ENCODE measurements at places on chromosomes 2 and 18.

DNA sequence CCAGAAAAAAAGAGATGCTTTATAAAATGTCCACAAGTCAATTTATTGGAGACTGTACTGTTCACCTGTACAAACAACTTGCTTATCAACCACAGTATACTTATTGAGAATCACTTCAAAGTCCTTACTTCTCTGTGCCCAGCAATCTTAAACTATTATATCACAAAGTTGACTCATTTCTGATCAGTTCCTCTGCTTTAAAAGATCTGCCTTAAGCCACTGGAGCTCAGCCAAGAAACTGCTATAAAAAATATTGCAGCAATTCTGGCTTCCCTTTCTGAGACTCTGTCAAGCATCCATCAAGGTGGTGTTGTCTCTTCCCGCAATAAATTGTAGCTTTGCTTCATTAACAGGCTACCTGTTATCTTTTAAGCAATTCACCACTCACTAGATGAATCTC is 375.2 kb upstream of the SPHKAP start:
- DNase-seq: no peak

DNA sequence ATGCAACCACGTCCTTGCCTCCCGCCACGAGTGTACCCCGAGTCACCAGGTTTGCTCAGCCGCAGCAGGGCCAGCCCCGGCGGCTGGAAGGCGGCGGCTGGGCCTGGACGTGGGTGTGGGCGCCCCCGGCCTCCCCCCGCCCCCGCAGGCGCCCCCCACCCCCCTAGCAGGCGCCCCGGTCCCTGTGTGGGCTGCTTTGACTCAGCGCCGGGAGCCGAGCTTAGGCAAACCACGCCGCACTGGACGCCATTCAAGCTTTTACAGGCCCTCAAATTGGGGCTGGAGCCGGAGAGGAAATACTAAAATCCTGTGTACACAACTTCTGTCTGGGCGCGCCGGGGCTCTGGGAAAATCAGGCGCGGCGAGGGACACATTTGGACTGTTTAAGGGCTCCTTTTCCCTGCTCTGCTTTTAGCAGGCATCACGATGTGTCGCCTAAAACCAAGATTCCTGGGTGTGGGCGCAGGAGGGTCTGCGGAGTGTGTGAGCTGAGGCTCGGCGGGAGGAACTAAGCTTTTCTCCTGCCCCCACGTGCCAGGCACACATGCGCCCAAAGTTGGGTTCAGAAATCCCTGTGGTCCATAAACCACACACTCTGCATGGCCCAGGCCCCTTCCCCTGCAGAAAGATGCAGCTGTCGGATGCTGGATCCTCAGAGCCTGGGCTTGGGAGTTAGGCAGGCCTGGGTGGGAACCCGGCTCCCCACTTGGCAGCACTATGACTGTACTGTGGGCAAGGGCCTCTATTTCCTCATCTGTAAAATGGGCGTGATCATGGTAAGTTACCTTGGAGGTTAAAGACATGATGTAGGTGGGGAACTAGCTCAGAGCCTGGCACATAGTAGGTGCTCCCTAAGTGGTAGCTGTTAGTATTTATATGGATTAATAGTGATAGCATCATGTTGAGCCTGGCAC is 57.6 kb downstream of the ATOH8 start:
- no peak for DNase-seq

DNA sequence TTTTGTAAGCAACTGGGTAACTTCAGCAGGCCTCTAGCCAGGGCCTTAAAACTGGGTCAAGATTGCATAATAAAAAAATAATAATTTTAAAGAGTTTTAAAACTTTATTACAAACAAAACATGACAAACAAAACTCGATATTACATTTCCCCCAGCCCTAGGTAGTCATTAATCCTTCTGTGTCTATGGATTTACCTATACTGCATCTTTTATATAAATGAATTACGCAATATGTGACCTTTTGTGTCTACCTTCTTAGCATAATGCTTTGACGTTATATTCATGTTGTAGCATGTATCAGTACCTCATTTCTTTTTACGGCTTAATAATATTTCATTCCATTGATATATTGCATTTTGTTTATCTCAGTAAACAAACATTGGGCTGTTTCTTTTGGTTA is 113.5 kb downstream of the CCDC178 start:
- no peak for DNase-seq

DNA sequence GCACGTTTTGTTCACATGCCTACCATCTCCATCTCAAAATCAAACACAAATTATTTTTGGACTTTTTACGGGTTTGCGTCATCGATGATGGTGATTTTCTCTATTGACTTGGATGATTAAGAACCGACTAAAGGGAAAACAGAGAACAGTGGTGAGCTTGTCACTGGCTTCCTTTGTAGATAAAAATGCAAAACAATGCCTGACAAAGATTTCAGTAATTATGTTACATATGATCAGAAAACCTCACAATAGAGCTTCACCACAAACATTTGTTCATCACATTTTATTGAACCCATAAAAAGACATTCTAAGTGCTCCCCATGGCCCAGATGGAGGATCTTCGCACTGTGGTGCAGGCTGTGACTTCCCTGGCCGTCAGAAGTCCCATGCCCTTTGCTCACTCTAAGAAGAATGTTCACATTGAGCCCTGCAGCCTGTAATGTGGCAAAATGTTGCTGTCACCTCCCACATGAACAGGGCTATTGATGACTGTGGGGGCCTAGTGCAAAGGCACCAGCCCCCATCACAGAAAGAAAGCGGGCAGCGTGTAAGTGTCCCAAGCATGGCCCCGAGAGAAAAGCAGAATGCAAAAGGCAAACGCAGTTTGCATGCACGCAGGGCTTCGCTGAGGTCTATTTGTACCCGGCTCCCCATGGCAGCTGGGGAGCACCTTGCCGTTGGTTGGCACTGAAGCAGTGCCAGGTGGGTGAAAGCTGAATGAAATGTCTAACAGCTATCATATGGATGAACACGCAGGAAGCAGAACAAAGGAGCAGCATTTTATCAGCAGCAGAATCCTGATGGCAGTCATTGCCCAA is 60.6 kb downstream of the BCL2 start:
- no peak for DNase-seq

- DNase-seq: no peak
These were observed 155.9 kb downstream of the DIS3L2 start for GRCh38 chr2:232117413-232117812.
